ENCODE measurements at places on chromosomes 1 and 21.

- DNase-seq, result no peak
Measured at GRCh38 chr1:36938819-36939218, 95.5 kb downstream of the GRIK3 start.

DNA sequence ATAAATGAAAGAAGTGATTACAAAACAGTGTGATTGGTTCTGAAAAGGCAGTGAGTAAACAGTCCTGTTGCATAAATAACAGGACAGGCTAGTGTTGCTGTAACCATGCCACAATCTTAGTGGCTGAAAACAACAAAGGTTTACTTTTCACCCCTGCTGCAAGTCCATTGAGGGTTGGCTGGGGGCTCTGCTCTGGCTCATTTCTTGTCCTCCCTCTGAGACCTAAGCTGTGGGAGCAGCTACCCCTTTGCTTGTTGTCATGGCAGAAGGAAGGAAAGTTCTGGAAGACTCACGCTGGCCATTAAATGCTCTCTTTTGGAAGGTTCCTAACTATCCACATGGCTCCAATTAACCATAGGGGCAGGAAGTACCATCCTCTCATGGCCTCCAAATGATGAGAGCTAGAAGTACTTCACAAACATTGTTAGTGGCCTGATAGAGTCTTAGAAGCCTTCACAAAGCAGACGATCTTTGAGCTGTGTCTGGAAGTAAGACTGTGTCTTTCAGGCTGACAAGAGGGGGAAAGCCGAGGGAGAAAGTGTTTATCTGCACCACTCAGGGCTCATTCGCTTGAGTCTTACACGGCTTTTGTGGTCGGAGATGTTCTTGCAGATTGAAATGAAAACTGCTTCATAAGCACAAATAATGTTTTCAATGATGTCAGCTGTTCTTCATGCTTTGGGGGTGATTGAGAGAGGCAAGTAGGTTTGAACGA lies 11.9 kb downstream of the RCSD1 start:
- no peak for DNase-seq

- no peak for DNase-seq
Measured at GRCh38 chr1:224448453-224449017, 13.9 kb upstream of the WDR26 start.

DNA sequence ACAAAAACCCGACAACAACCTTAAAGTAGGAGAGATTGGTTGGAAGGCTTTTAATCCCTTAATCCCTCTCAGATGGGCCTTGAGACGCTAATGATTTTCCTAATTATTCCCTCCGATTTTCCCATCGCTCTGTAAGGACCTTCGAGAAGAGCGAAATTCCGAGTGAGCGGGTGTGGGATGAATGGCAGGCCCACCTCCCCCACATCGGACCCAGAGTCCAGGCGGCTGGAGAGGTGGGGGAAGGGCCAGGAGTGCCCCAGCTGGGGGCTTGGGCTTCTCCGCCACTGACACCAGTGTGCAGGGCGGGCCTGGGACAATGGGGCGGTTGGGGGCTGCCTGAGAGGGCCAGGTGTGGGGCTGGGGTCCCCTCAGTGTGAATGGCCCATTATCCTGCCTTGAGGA lies 23.4 kb downstream of the RHBG start:
- no peak for DNase-seq

DNA sequence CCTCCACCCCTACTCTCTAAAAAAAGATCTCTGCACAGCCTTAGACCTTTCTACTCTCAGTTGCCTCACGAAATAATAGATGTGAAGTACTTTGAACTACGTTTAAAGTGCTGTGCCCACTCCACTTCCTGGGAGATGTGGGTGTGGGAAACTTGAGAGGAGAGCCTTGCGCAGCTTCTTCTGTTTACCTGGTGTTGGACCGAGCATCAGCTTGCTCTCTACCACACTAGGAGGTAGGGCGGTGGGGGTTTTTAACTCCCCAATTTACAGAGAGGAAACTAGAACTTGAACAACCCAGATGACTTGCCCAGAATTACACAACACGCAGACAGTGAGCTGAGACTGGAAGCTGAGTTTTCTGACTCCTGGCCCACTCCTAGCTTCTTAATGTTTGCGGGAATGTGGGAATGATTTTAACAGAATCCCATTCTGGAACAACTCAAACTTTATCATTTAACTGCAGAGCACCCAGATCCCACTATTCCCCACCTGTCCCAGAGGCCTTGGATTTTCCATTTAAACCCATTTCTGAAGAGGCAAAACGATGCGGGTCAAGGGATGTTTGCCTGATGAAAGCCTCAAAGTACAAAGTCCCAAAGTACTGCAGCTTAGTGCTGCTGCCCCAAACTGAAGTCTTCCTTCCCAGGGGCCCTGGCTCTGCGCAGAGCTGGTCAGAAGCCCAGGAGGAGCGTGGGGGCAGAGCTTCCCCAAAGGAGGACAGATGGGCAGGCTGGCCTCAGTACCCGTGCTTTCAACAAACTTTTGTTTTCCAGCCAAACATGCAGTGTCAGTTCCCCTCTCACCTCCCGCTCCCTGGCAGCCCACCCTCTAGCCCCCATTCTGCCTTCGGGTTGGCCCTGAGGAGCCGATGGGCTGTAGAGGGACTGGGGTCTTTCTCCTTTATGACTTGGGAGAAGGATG lies 19.0 kb downstream of the BTG2 start:
- DNase-seq, result no peak

- DNase-seq, result no peak
Measured at GRCh38 chr1:155809088-155809487, 47.9 kb downstream of the GON4L start.

Measured in AG08396 (cell line).